ENCODE measurements at places on chromosomes 6 and 20.

DNA sequence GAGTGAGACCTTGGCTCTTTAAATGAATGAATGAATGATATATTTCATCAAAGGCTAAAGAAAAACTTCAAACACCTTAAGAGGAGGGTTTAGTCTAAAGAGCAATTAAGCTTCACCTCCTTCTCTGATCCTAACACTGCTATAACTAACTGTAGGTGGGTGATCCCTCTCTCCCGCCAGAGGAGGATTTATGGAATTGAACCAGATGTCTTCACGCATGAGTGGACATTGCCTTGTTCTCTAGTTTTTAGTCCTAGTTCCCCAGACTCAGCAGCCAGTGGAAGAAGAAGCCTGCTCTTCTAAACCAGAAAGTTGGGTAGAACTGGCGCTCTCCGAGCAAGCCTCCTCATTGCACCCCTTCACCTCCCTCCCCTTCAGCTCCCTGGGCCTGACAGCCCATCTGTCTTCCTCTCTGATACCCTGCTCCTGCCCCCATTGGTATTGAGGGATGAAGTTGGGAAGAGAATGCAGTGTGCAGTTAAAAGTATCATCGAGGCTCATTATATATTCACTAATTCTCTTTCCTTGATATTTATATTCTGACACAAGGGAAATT lies 142.7 kb downstream of the ARID1B start:
- DNase-seq = no peak

DNA sequence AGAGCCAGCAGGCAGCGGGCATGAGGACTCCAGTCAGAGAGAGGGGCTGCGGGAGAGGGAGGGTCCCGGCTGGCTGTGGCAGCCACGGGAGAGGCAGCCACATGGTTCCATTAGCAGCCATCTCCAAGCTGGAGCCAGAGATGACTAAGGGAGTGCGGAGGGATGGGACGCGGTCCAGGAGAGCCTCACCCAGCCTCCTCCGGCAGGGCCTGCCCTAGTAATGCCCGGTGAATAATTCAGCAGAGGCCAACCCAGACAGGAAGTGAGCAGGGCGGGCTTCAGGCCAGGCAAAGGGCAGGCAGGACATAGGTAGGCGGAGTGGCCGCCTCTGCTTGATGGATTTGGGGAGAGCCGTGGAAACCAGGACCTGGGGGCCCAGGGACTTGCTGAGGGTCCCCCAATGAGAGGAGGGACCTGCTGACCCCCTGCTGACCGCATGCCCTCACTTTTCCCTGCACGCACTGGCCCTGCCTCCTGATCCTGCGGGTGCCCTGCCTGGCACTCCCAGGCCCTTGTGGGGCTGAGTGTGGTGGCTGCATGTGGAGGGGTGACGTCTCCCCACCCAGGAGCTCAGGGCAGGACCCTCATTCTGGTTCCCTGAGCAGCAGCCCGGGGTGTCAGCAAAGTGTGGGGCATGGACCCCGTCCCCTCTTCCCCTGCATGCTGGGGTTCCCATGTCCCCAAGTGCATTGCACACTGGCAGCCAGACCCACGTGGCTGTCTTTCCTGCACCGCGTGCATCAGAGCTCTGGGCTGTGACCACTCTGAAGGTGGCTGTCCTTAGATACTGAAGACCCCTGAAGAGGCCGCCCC lies 51.8 kb upstream of the SLCO4A1 start:
- DNase-seq = no peak

DNA sequence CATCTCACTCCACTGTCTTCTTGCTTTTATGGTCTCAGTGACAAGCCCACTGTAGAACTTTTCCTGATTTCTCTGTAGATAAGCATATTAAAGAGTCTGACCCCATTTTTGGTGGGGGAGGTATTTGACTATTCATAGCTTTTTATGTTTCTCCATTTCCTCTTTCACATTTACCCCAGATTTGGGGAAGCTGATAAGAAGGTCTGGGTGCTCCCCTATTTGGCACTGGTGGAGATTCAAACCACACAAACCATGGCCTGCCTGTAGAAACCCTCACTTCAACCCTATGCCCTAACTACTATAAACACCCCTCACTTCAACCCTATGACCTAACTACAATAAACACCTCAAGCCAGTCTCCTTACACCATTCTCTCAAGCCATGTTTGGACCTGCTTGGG lies 196.2 kb upstream of the SYNDIG1 start:
- DNase-seq = no peak

GRCh38 chr6:37005827-37006567 lies 542 bp downstream of the FGD2 start:
- DNase-seq = no peak

GRCh38 chr6:109299776-109300564 lies 82.3 kb downstream of the CD164 start:
- DNase-seq = no peak

GRCh38 chr6:167794161-167795157 lies 32.3 kb upstream of the AFDN start:
- no peak for DNase-seq

DNA sequence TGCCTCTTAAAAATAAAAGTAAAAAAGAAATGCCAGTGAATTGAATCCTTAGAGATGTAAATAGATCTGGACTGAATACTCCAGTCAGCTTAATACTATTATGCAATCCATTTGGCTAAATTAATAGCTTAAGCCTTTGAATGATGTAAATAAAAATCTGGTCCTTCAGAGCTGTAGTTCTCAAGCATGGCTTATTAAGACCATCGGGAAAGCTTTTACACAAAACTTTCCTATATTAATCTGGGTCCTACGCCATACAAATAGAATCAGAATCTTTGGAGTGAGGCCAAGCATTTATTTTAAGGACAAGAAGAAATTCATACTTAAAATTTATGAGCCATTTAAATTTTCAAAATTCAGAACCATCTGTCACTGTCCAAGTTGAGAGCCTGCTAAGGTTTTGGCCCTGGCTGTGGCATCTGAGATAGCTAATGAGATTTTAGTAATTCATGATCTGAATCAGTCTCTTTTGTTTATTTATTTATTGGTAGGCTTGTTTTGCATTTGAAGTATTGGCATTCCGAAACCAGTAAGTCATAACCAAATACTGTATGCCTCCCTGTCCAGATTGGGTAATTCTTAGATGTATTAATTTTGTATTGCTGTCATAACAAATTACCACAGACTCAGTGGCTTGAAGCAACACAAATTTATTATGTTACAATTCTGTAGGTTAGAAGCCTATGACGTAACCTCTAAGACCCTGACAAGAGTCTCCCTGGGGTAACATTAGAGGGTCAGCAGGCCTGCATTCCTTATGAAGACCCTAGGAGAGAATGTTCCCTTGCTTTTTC lies 228.1 kb upstream of the RAB32 start:
- DNase-seq = no peak

DNA sequence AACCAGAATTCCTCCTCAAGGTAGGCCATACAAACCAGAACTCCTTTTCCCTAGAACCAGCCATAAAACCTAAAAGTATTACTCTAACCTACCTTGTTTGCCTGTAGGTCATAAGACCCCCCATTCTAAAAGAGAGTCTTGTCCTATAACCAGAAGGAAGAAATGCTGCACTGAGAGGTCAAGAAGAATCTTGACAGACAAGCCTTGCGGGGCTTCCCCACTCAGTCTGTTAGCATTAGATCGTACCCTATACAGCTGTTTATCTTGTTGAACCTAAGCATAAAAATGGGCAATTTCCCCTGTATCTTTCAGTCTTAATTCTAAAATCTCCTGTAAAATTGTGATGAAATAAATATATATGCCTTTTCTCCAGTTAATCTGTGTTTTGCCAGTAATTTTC lies 52.3 kb upstream of the HFE start:
- DNase-seq = no peak

DNA sequence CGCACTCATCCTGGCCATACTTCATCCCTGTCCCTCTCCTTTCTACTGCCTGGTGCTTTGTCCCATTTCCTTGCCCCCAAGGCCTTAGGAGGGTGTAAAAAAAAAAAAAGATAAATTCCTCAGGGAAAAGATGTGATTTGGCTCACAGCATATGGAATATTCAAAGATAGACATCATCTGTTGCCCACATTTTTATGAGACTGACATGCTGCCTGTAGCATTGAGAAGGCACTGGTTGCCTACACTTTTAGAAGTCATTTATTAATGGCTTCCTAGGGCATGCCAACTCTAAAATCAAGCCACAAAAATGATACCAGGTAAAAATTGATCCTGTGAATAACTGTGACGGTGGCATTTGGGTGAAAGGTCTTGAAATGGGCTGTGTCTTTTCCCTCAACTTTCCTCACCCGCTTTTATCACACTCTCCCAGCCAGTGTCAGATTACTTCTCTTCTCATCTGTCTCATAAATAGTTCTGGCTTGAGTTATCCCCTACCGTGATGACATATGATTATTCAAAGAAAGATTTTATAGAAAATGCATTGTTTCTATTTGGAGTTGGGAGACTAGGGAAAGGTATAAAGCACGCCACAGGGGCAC lies 139.4 kb downstream of the CARMIL1 start:
- DNase-seq = no peak

DNA sequence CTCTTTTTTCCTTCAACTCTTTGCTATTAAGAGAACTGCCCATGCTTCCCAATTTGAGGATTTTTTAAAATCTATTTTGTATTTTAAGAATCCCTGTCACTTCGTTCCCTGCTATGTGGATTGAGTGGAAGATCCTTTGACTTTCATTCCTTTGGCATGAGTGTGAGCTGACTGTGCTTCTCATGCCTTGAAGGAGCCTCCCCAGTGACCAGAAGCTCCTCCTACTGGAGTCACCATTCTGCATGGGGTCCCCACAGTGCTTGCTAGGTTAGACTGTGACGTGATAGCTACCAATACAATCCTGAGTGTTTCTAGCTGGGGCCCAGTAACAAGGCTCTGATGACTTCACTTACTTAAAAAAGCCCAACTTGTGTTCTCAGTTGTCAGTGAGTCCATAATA lies 104.4 kb upstream of the LAMP5 start:
- no peak for DNase-seq

DNA sequence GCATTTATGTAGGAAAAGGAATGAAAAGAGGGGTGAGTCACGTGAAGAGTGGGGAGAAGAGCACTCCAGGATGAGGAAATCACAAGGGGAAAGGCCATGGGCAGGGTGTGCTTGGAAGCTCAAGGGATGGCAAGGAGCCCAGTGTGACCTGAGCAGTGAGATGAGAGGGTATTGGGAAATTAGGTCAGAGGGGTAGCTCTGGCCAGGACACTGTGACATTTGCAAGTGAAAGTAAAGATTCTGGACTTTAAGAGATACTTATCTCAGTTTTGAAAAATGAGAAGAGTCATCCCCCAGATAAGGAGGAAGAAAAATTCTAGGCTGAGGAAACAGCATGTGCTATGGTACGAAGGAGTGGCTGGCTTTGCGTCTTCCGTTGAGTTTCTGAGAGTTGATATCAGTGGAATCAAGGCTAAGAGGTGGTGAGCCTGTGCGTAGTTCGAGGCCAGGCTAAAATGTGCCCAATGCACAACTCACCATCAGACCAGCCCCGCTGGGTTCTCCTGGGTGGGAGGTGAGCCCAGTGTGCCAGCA lies 79.9 kb downstream of the GCLC start:
- DNase-seq = no peak

GRCh38 chr6:151494235-151494935 lies 568 bp downstream of the CCDC170 start:
- DNase-seq = no peak

- DNase-seq = no peak
These were observed 53.5 kb downstream of the RCAN2 start for GRCh38 chr6:46437671-46438221.

GRCh38 chr20:61888101-61888865 lies 177.4 kb downstream of the TAF4 start:
- DNase-seq = no peak

DNA sequence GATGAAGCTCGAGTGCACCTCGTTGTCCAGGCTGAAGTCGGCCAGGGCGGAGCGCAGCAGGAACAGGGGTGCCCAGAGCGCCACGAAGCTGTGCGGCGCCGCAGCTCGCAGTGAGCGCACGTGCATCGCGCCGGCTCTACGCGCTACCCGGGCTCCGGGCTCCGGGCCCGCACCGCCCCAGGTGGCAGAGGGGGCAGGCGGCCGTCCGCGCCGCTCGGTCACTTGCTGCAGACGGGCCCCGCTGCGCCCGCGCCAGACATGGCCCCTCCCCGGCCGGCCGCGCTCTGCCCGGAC lies 497 bp downstream of the BMP7 start:
- DNase-seq = no peak

- DNase-seq = no peak
These were observed 309.3 kb upstream of the SUPT3H start for GRCh38 chr6:45686841-45687569.

- no peak for DNase-seq
These were observed 58.2 kb upstream of the NKX2-2 start for GRCh38 chr20:21571841-21572690.

GRCh38 chr6:4059115-4059777 lies 19.7 kb downstream of the FAM217A start:
- peak; percentile 23 for DNase-seq

GRCh38 chr6:21102624-21103023 lies 490.9 kb upstream of the SOX4 start:
- no peak for DNase-seq

- no peak for DNase-seq
These were observed 30.4 kb upstream of the TSHZ2 start for GRCh38 chr20:52941808-52942207.

GRCh38 chr20:41228858-41229257 lies 88.7 kb downstream of the ZHX3 start:
- DNase-seq = no peak
